ENCODE measurements at places on chromosomes 11 and 22. TPM values are rescaled to one million over a fixed set of nuclear protein-coding genes. Genes with fewer than 3 reads are reported as not detected.
A peak's percentile ranks its signal among the peaks of the same experiment; 100 is the strongest.

The PATE3 gene
- not detected for total RNA-seq

The PATE4 gene
- not detected for total RNA-seq

DNA sequence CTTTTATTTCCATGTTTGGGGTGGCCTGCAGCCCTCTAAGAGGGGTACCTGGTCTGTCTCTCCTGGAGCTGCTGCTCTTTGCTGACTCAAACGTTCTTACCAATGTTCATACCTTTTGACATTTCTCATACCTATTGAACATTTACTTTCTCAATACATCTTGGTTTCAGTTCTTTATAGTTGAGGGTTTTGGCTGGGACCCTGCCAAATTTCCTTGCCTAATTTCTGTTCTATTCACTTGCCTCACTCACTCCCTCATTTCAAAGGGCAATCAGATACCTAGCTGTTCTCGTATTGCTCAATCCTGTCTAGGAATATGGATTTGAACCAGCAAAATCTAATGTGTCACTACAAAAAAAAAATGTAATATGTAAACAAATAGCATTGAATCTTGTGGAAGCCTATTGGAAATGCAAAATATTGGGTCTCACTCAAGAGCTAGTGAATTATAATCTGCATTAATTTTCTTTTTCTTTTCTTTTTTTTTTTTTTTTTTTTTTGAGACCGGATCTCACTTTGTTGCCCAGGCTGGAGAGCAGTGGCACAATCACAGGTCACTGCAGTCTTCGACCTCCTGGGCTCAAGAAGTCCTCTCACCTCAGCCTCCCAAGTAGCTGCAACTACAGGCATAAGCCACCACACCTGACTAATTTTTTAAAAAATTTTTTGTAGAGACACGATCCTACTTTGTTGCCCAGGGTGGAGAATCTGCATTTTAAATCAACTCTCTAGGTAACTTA lies 7.5 kb downstream of the OR6M1 start:
- no peak for DNase-seq

DNA sequence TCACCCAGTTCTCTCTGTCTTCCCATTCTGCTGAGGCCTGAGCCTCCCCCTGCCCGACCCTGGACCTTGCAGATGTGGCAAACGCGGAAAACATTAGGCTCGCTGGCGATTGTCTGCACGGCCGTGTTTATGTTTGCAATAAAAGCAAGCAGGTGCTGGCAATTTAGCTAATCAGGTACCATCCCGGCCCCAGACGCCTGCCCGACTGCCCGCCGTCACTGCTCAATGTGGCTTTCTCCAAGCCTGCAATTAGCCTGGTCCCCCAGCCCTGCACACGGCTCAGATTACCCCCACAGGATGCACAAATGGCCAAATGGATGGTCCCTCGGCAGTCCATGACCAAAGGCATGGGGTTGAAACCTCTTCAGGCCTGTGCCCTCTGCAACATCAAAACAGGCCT lies 259.7 kb downstream of the MN1 start:
- DNase-seq, result no peak

DNA sequence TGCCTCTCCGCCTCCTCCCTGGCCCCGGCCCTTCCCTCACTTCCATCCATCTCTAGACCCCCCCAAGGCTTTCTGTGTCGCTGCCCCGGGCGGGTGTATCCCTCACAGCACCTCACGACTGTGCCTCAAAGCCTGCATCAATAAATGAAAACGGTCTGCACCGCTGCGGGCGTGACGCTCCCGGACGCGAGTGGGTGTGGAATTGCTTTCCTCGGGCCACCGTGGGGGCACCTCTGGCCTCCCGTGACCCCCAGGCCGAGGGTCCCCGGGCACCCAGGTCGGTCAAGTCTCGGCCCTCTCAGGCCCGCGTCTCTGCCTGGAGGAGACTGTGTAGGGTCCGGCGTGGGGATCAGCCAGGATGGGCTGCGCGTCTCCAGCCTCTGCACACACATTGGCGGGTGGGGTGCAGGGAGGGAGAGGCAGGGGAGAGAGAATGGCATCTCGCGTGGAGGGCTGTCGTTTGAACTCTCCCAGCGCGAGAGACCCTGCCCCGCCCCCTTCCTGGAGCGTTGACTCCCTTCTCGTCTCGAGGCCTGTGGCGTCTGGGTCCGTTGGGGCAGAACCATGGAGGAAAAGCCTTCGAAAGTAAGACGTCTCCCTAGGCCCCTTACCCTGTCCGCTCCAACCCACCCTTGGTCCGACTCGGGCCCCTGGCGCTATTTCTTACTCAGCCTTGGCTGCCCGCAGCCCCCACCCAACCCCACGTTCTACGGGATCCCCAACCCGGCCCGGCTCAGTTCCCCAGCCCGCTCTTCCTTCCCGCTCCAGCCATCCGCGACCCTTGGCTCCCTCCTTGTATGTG lies at the start of gene CATSPERZ:
TSS of gene CATSPERZ (plus strand) at position 512 of the 802 bp plus-strand sequence. CDS start at position 565, 53 bp downstream.
- no peak for DNase-seq

GRCh38 chr11:13183094-13183825 lies 94.3 kb upstream of the BMAL1 start:
- no peak for DNase-seq

- peak; percentile 65 for DNase-seq
These were observed 44.9 kb downstream of the WNT11 start for GRCh38 chr11:76161261-76161961.

DNA sequence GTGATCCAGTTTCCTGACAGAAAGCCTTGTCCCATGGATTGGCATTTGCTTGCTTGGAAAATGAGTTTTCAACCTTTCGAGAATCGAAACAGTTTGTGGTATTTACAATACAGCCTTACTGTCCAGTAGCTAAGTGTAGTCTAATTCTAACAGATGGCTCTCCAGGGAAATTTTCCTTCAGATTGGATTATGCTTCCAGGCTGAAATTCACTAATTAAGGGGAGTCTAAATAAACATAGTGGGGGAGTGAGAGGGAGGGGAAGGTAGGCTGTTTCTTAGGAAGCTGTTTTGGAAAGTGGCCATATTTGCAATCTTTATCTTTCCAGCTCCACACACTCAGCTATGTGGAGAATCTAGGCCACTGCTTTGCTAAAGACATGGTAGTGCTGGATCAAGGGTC lies 81.3 kb downstream of the SYT9 start:
- no peak for DNase-seq

DNA sequence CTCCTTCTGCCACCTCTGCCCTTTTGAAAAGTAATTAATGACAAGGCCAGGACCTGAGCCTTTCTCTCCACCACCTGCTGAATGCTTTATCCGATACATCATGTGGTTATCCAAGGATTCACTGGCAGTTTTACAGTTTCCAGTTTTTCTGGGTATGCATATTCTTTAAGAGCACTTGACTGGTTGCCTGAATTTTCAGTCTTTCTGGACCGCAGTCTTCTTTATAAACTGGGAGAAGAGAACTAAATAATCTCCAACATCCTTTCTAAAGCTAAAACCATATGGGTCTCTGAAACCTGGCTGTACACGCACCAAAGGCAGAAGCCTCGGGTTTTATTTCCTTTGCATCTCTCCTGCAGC lies 65.1 kb downstream of the BTG4 start:
- no peak for DNase-seq

GRCh38 chr11:102240502-102240901 lies 76.8 kb upstream of the BIRC3 start:
- no peak for DNase-seq
